ENCODE measurements at places on chromosomes 11 and 22.

DNA sequence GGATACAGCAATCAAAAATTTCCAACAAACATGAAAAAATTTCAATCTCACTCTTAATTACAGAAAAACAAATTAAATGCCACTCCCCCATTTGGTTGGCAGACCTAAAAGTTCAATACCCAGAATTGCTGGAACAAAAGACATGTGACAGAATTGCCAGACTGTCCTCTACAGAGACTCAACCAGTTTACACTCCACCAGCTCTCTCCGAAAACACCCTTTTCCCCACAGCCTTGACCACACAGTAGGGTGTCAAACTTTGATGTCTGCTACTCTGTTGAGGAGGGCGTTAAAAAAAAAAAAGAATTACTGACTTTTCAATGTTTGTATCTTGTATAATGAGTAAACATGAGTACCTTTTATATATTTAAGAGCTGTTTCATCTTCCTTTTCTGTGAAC is 44.7 kb upstream of the YPEL1 start:
- DNase-seq: no peak

- no peak for DNase-seq
Measured at GRCh38 chr11:71999798-72000197, 1.1 kb downstream of the IL18BP start.

DNA sequence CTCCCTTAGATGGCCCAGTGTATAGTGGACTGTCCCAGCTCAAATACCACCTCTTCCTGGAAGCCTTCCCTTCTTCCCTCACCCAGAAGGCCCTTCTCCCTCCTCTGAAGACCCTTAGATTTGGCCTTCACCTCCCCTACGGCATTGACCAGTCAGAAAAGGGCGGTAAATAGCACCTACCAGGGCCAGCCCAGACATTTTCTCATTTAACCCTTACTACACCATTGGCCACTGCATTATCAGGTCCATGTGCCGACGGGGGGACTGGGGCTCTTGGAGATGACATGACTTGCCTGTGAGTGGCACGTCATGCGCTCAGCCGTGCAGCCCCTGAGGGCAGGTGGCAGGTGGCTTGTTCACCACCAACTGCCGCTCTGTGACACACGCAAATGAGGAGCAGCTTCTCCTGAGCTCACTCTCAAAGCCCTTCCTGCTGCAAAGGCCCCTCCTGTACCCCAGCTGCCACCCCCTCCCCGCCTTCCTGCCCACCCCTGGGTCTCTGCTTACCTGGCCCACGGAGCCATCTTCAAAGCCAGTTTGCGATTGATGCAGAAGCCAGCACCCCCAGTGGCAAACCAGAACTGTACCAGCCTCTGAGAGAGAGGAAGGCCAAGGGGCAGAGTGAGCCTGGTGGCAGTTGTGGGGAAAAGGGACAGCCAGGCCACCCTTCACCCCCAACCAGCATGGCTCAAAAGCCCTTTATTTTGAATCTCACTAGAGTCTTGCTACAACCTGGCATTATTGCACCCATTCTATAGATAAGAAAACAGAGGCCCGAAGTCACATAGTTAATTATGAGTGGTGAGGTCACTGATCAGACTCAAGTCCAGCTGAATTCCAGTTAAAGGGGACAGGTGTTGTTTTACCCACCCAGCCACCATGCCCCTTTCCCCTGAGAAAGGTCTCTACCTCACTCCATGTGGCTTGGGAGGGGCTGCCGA is 9.5 kb downstream of the MFNG start:
- no peak for DNase-seq

- DNase-seq: no peak
Measured at GRCh38 chr11:26909991-26910591, 83.8 kb upstream of the FIBIN start.

DNA sequence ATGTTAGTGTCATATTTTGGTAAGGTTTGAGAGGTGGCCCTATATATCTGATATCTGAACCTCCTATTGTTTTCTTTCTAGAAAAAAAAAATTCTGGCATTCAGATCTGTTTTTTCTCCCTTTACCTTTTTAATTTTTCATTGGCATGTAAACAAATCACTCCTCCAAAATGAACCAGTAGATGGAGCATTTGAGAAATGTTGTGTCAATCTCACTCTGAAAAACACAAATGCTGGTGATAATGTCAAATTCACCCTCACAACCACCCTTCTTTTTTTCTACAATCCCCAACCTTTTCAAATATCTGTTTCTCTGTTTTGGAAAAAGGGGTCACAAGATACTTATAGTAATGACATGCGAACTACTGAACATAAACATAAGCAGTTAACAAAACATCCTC is 9.1 kb downstream of the GUCY1A2 start:
- DNase-seq: no peak
